Vagina (tissue), 2 donors: ENCODE measurements at places on chromosomes 4 and X. TPM values are rescaled to one million over a fixed set of nuclear protein-coding genes. Genes with fewer than 3 reads are reported as not detected.

GRCh38 chrX:50581405-50581804, 110.8 kb upstream of the DGKK start:
- no peak for DNase-seq

DNA sequence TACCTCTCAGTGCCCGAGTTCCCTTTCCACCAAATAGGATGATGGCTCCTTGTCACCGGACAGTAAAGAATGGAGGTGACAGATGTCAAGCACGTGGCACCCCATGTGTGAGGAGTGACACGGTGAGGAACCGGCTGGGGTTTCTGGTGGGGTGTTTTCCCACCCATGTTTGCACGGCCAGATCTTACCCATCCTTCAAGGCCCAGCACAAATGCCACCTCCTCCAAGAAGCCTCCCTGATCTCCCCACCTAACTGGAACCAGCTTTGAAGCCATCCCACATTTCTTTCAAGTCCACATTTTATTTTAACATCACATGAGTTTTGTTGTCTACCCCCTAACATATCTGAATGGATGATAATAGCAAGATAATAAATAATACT, 63.0 kb downstream of the WFS1 start:
- DNase-seq: no peak

DNA sequence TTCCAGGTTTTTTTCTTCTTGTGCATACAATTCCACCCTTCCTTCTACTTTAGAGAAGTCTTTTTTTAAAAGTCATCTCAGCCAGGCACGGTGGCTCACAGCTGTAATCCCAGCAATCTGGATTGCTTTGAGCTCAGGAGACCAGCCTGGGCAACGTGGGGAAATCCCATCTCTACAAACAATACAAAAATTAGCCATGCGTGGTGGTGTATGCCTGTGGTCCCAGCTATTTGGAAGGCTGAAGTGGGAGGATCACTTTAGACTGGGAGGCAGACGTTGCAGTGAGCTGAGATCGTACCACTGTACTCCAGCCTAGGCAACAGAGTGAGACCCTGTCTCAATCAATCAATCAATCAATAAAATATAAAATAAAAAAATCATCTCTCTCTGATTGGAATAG, 14.8 kb downstream of the ELOVL6 start:
- DNase-seq: no peak

The MED12 gene
- total RNA-seq: 39.3 TPM

The GAGE12H gene
- total RNA-seq: not detected

The MAGEA10 gene
- total RNA-seq: not detected

GRCh38 chrX:72273718-72274117, 3.3 kb downstream of the RPS4X start:
- no peak for DNase-seq
